ENCODE measurements at places on chromosomes 7 and 10.

DNA sequence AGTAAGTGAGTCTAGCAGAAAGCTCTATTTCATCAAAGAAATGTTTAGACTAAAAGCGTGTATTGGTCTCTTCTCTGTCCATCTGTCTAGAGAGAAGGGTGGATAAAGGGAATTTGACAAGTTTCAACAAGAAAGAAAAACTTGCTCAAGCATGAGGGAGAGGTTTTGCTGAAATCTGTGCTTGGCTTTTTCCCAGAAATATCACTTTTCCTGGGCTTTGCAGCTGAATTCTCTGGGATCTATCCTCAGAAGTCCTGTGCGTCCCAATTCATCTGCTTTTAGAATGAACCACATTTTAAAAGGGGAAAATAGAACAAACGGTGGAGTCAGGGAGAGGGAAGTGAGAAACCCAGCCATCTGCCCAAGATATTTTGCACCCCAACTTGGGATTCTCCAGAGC, 59.6 kb upstream of the CELF2 start:
- no peak for DNase-seq

- no peak for DNase-seq
Observed at GRCh38 chr10:72096115-72097000, 8.0 kb upstream of the SPOCK2 start.

DNA sequence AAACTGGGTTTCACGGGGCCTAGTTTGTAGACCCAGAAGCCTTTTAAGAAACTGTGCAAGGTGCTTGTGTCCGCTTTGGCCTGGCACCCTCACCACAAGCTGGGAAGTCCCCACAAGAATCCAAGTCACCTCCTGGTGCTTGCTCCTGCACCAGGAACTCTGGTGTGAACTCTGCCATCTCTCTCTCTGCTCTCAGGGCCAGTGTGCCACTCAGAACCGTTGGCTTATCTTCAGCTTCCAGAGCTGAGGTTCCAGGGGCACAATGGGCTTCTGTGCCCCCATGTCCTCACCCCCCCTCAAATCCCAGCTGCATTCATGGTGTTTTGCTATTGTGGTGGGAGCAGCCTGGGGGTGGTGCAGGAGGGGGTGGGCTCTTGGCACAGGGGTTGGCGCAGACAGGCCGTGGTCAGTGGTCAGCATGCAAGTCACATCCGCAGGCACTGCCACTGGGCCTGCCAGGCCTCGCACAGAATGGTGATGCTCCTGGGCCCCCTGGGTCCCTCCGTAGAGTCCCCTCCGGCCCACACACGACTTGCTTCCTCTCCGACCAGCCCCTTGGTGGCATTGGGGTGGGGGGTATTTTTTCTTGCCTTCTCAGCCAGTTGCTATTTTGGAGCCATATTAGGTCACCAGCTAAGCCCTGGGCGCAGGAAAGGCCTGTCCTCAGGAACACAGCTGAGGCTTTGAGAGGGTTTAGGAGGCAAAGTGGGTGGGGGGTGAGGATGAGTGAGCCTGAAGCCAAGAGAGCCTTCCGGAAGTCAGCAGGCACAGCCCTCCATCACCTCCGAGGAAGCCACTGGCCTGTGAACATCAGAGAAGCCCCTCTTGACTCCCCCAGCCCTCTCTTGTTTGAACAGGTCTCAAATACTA, 3.0 kb downstream of the ZCCHC24 start:
- no peak for DNase-seq

DNA sequence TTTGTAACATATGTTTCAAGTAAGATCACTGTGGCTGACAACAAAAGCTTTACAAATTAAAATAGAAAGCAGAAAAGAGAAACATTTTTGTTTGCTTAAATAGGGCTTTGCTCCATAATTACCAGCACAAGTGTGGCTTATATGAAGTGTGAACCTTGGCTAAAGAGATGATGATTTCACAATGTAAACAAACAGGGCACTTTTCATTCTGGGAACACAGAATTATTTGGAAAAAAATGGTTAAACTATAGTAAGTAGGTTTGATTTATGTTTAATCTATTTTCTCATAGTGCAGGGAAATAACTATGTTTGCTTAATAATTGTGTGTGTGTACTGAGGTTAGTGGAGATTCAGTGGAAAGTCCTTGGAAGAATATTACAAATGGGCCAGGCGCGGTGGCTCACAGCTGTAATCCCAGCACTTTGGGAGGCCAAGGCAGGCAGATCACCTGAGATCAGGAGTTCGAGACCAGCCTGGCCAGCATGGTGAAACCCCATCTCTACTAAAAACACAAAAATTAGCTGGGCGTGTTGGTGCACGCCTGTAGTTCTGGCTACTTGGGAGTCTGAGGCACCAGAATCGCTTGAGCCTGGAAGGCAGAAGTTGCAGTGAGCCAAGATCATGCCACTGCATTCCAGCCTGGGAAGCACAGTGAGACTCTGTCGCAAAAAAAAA, 19.1 kb upstream of the OTUD1 start:
- no peak for DNase-seq

- DNase-seq: no peak
Observed at GRCh38 chr10:22268503-22268902, 47.7 kb upstream of the COMMD3 start.

GRCh38 chr10:126161691-126162090, 226.6 kb downstream of the ADAM12 start:
- DNase-seq: no peak

GRCh38 chr7:6170571-6171531, 101.6 kb downstream of the CYTH3 start:
- no peak for DNase-seq

GRCh38 chr10:18429335-18429734, 222.1 kb downstream of the NSUN6 start:
- DNase-seq: no peak

- no peak for DNase-seq
Observed at GRCh38 chr7:84697506-84697905, 489.4 kb downstream of the SEMA3D start.

GRCh38 chr7:116145245-116145852, 65.0 kb upstream of the TES start:
- DNase-seq: no peak

DNA sequence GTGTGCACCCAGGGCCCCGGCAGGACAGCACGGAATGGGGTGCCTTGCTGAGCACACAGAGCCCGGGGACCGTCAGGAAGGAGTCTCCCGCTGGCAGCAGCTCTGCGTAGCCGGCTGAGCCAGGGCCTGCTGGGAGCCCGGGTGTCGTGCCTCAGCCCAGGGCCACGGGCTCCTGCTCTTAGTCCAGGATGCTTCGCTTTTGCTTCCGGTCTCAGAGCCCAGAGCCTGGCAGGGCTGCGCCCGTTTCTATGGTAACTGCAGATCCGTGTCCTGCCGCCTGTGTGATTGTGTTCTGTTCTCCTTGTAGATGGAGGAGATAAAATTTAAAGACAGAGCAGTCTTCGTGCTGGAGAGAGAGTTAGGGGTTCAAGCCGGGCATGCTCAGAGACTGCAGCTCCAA, 53.7 kb upstream of the DPYSL4 start:
- no peak for DNase-seq

- DNase-seq: no peak
Observed at GRCh38 chr10:86673827-86674581, 5.7 kb downstream of the LDB3 start.

- no peak for DNase-seq
Observed at GRCh38 chr10:16866541-16867275, 49.5 kb upstream of the RSU1 start.

GRCh38 chr7:132872034-132872433, 209.9 kb downstream of the CHCHD3 start:
- DNase-seq: no peak

GRCh38 chr10:43959364-43960134, 310.9 kb upstream of the ZNF32 start:
- no peak for DNase-seq

DNA sequence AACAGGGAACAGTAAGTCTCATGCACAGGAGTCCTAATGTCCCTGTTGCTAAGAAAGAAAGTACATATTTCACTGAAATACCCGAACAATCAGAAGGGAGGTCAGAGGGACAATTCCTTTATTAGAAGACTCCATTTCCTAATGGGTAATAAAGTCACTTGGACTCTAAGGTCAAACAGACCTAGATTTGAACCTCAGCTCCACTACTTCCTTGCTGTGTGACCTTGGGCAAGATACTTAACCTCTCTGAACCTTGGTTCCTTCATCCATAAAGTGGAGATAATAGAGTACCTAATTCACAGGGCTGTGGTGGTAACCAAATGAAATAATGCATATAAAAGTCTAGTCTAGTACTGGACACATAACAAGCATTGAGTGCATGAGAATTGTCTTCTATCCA, 29.2 kb upstream of the HABP2 start:
- no peak for DNase-seq

DNA sequence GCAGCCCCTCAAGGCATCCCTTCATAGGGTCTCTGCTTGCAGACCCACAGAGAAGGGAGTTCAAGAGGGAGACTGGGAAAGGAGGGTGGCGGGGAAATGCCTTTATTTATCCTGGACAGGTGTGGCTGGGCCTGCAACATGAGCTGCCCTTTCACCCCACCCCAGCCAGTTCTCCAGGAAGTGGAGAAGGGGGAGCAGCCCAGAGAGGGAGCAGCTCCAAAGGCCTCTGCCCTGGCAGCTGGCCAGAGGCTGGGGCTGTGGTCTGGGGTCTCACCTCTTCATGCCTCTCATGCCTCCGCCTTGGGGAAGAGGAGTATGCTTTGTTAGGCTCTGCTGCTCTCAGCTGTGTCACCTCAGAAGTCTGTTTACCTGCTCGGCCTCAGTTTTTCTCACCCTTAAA, 3.1 kb downstream of the LDB3 start:
- no peak for DNase-seq

DNA sequence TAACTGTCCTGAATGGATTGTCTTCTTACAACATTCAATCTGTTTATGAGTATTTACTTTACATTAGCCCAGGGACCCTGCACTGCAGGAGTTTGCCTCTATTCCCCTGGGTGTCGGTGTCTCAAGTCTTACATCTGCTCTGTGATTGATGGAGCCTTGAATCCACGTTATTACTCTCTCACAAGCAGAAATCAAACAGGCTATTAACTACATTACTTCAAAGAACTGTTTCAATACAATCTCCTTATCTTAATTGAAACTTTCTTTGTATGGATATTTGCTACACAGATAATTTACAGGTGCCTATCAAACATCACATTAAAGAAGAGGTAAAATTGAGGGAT, 3.1 kb upstream of the ARID5B start:
- DNase-seq: no peak

GRCh38 chr10:123759501-123760031, 93.4 kb downstream of the GPR26 start:
- no peak for DNase-seq

DNA sequence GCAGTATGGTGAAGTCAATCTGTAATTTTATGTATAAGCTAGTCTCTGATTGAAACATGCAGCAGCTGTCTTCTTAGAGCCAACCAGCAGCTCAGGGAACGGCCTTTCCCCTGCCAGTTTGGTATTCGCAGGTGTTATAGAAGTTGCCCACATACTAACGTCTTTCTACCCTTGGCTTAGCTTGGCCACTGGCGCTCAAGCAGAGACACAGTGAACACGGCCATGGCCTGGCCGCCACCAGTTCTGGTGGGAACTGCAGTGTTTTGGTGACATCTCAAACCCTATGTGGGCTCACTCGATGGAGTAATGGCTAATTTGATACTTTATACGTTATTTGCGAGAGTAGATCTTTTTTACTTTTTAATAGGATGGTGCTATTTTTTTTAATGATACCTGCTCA, 17.1 kb downstream of the EIF4H start:
- no peak for DNase-seq

- no peak for DNase-seq
Observed at GRCh38 chr10:63206997-63207811, 74.1 kb downstream of the NRBF2 start.

- DNase-seq: no peak
Observed at GRCh38 chr7:105448181-105448580, 59.5 kb upstream of the SRPK2 start.

DNA sequence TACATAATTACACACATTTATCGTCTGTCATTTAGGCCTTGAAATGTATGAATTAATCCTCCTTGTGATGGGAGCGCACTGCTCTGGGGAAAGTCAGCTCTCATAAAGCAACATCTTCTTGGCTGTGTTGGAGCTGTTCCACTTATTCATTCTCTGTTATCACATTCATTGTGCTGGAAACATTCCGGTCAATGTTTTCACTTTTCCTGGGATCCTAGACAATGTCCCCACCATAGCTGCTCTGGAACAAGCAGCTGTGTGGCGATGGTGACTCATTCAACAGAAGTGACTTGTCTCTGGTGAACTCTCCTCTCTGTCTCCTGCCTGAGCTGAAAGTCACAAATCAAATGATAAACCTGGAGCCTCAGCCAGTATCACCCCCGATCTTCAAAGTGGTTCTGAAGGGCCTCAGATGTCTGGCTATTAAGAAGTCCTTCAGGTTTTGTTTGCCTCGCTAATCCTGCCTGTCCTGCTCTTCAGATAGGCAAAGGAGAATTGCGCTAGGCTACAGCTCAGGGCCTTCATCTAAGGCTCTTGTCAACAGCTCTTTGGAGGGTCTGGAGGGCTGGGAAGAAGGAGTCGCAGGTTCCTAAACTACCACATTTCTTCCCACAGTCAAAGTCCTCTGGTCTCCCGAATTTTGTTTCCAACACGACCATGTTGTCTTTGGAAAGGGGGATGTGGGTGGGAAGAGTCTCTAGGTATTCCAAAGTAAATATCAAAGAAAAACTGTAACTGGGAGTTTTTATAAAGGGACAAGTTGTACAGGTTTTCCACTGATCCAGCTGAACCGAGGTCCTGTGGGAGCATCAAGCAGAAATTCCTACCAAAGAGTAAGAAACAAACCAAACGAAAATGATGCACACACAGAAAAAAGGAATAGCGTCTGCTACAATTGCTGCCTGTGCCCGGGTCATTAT, 29.3 kb downstream of the KLF6 start:
- no peak for DNase-seq

DNA sequence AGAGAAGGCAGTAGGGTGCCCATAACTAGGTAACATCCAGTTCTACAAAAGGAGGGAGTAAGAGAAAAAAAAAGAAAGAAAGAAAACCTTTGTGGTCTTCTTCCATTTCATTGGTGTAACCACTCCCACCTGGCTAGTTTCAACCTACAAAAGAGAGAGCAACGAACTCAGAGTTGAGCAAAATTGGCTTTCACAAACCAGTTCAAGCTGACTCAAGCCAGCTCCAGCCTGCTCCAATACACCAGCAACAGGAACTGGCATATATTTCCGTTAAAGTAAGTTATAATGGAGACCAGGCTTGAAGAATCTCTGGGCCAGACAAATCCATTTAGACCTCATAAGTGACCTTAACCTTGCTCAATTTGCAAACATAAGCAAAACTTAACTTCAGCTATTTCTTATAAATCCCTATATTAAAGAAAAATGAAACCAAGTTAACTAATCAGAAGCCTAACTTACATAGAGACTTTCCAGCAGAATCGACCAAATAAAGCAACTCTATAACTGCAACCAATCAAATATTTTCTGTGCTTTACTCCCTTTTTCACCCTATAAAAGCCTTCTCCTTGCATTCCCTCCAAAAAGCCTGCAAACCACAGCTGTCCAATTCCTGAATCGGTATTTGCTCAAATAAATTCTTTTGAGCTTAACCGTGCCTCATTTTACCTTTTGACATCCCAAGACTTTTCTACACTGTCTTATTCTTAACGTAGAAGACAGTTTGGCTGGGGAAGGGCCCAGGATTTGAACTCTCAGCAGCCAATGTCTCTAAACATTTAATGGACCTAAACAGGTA, 10.1 kb downstream of the ANKRD22 start:
- no peak for DNase-seq

- DNase-seq: no peak
Observed at GRCh38 chr10:29737074-29737593, 102.4 kb upstream of the SVIL start.

- no peak for DNase-seq
Observed at GRCh38 chr7:158001003-158001402, 586.6 kb downstream of the PTPRN2 start.

GRCh38 chr10:124725791-124726190, 18.4 kb downstream of the FAM53B start:
- DNase-seq: no peak
